ENCODE measurements at places on chromosomes 3 and 15.

- no peak for DNase-seq
Measured at GRCh38 chr3:162998205-162998604, 1501.6 kb downstream of the OTOL1 start.

DNA sequence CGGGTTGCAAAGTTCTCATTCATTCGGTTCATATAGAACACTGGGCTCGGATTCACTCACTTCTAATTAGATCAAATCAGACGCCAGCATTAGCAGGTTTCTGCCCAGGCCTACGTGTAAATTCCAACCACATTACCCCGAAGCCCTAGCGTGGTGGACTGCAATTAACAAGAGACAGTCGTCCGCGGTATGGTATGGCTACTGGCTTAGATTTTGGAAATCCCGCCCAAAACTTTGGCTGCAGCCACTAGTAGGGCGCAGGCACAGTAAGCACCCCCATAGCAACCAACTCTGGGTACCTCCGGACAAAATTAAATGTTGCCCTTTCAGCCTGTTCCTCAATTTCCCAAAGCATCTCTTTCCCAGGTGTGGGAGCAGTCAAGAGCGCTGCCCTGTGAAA, 771 bp downstream of the RARRES1 start:
- peak; percentile 20 for DNase-seq

DNA sequence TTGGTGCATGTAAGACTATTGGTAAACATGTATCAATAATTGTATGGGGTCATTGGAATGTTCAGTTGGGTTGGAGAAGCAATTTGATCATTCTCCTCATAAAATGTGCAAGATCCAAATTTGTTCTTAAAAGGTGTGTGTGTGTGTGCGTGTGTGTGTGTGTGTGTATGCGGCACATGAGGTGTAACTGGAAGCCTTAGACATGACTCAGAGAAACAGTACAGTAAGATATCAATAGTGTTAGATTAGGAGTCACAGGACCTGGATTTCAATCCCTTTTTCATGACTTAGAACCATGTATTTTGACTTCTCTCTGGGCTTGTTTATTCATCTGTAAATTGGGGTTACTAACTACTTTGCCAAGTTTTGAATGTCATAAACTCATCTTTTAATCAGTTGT, 38.3 kb downstream of the RSRC1 start:
- DNase-seq, result no peak

DNA sequence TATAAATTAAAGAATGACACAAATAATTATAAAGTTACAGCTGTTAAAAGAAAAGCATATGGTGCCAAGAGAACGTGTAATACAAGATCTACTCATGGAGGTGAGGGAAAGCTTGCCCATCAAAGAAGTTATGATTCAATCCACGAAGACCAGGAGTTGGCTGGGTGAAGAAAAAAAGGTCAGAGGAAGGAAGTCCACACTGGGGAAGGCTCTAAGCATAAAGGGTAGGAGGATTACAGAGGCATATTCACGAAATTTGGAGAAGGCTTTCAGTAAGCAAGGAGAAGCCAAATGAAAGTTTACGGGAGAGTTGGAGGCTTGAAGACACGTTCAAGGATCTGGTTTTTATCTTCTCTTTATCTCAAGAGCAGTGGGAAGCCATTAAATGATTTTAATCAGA, 1.8 kb upstream of the TGFBR2 start:
- no peak for DNase-seq

DNA sequence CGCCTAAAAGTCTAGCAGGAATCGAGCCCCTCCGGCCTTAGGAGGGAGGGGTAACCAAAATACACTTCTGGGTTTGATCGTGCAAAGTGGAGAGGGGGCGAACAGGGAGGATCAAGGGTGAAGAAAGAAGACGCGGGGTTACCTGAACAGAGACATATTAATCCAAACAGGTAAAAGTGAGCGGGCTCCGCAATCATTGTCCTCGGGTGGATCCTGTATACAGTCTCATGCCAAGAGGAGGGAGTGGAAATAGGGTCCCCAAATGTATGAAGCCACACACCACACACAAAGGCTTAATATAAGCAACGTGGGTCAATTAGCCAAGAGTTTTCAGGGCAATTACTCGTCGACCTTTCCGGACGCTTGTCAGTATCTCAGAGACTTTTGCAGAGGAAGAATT, 749.5 kb downstream of the ROBO1 start:
- DNase-seq, result peak; percentile 59
